ENCODE measurements at places on chromosomes 4 and X. TPM values are rescaled to one million over a fixed set of nuclear protein-coding genes. Genes with fewer than 3 reads are reported as not detected.

- no peak for DNase-seq
Measured at GRCh38 chr4:102665527-102665926, 95.2 kb downstream of the MANBA start.

- no peak for DNase-seq
Measured at GRCh38 chrX:117765211-117765610, 351.4 kb downstream of the KLHL13 start.

DNA sequence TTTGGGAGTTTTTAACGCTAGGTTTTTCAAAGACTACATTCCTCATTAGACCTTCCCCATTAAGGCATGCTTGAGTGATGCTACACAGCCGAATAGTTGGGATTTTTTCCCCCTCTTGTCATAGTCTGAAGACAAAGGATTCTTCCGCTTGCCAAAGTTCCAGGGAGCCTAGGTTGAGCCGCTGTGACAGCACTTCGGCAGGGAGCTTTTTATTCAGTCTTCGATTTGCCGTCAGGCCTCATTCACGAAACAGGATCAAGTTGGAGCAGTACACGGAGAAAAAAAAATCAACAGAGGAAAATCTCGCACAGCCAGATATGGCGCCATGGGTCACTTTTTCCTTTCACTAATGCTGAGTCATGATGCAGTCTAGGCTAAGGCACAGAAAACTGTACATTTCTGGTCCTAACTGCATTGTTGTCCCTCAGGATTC, 24.3 kb downstream of the SHROOM3 start:
- no peak for DNase-seq

The VCX3A gene
- not detected for total RNA-seq

DNA sequence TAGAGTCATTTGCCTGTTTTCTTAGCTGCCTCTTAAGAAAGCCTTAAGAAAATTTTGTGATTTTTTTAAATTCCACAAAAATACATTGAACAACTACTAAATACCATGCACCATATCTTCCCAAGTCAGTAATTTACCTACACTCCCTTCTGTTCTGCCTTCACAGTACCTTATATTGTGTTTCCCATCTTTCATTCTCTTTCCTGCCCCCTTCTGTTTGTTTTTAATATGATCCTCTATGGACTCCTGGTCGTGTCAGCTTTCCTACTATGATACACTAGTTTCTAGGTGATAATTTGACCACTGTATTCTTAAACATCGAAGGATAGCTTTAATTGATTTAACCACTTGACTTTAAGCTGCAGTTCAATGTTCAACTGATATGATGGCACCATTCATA, 297.7 kb upstream of the HAND2 start:
- no peak for DNase-seq

- no peak for DNase-seq
Measured at GRCh38 chr4:137638934-137639333, 106.6 kb upstream of the PCDH18 start.

DNA sequence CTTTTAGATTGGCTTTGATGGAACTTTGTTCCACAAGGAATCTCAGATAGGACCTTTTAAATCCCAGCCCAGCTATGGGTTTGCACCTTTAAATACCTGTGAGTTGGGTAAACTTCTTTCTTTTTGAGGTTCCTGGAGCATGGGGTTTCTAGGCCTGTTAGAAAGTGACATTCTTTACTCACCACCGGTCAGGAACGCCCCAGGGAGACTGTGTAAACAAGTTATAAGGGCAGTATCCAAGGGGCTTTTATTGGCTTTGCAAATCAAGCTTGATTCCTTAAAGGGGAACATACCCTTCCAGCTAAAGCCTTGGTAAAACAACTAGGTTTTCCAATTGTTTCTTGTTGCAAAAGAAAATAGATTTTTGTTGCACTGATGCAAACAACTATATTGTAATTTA, 93.4 kb downstream of the TENT5D start:
- DNase-seq, result no peak

DNA sequence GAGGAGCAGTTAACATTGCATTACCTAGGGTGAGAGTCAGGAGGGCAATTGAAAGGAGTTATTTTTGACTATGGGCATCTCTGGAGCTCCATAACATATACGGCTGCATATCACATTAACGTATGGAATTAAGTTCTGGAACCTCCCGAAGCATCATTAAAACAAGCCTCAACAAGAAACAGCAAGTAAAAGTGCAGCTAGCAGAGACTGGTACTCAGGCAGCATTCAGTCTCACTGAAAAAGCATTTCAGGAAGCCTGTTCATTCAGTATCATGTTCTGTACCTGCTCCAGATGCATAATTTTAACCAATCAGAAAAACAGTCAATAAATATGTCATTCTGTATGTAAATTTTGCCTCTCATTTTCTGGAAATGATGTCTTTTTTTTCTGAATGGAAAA, 299.6 kb downstream of the EPHA5 start:
- no peak for DNase-seq

DNA sequence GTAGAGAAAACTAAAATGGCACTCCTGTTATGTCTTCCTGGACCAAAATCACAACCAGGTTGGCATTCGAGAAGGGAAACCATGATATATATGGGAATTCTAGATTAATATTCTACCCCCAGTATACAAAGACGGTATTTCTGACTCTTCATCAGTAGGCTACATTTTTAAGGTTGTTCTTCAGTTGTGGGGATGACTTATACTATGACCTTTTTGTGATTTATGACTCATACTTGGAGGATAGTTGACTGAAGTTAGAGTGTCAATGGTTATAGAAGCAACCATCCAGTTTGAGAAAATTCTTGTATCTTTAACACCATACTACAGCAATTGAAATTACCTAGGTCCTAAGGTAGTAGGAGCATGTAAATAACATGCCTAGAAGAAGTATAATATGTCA, 49.8 kb upstream of the CYSLTR1 start:
- no peak for DNase-seq

The CYTL1 gene
- not detected for total RNA-seq

DNA sequence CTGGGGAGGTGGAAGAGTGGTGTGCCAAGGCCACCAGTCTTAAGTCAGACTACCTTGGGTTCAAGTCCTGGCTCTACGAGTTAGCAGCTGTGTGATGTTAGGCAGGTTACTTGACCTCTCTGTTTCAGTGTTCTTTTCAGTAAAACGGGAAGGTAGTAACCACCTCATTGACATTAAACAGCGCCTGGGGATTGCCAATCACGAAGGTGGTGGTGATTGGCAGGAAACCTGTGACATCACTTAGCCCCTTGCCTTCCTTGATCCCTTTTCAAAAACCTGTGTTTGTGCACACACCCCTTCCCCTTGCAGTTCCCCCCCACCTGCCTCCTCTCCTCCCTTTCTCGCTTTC, 7.6 kb downstream of the KLF3 start:
- no peak for DNase-seq

GRCh38 chr4:120052856-120053255, 13.8 kb downstream of the MAD2L1 start:
- no peak for DNase-seq

DNA sequence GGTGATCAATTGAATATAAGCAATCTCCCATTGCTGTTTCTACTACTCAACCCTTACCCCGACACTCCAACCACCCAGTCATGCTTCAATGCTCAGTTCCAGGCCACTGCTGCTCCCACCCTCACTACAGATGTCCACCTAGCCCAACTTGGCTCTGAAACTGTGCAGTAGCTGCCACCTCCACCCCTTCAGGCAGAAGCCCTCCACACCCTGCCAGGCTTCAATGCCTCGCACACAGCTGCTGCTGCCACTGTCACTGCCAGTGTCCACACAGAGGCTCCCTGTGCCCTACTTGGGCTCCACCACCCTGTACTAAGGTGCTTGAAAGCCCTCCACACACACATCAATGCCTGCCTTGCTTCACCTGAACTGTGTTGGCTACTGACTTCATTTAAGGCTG, 34.6 kb downstream of the LAMTOR3 start:
- no peak for DNase-seq

The ATP1B4 gene
- not detected for total RNA-seq

Measured in activated CD8-positive, alpha-beta memory T cell treated with anti-CD3 and anti-CD28 coated beads, Interleukin-2, amount 10 ng/mL, durations not matched to agents 7 days and 5 days (primary cell).